GM12878 (cell line): ENCODE measurements at places on chromosomes 6 and 20. TPM values are rescaled to one million over a fixed set of nuclear protein-coding genes. Genes with fewer than 3 reads are reported as not detected.

The NINL gene
- 0.23 and 0.29 TPM in 2 replicates for total RNA-seq

The ARHGAP18 gene
- 32.3 and 35.0 TPM in 2 replicates for total RNA-seq

The IGF2R gene
- 36.6 and 40.1 TPM in 2 replicates for total RNA-seq

DNA sequence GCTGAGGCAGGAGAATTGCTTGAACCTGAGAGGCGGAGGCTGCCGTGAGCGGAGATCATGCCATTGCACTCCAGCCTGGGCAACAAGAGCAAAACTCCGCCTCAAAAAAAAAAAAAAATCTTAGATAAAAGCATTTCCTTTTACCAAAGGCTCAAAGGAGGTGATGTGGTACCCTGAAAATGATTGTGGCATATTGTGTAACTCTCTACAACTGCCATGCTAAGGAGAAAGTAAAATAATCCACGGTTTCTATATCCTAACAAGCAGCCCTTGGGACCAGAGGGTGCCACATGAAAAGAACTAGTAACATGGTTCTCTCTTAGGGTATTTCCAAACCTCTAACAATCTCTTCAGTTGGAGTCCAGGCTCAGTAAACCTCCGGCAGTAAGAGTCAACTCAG lies 38.8 kb upstream of the SLA2 start:
- DNase-seq: no peak

DNA sequence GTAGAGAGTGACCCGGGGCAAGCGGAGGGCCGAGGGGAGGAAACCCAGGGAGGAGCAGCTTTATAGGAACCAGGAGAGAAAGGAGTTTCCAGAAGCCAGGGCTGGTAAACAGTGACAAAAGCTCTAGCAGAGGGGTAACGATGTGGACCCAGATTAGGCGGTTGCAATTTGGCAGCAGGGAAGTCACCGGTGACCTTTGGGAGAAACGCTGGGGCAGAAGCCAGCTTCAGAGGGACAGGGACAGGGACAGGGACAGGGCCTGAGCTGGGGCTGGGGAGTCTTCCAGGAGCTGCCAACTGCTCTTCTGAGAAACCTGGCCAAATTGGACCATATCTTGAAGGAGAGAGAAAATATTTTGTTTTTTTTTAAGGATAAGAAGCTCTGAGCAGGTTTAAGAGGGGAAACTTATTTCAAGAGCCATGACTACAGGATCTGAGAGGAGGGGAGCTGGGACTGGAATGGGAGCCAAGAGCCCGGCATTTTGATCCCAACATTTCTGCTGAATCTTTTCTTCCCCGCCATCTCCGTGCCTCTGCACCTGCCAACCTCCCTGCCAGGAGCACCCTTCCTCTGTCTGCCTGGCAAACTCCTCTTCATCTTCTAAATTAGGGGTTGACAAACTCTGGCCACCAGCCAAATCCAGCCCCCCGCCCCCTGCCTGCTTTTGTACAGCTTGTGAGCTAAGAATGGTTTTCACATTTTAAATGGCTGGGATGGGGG lies 22.6 kb upstream of the PREX1 start:
- DNase-seq: no peak

DNA sequence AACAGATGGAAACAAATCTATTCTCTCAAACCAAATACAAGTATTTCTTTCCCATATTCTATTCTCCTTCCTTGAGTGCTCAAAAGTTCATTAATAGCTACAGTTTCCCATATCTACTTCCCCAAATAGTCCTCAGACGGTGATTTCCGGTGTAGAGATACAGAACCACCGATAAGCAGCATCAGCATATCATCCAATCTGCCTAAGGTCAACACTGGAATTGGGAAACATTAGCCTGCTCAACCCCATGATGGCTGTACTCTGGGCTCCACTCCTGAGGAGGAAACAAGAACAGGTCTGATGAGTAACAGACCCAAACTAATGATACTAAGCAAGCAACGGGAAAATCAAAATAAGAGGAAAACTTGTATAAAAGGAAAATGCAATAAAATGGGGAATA lies 115.6 kb downstream of the EPB41L2 start:
- no peak for DNase-seq

DNA sequence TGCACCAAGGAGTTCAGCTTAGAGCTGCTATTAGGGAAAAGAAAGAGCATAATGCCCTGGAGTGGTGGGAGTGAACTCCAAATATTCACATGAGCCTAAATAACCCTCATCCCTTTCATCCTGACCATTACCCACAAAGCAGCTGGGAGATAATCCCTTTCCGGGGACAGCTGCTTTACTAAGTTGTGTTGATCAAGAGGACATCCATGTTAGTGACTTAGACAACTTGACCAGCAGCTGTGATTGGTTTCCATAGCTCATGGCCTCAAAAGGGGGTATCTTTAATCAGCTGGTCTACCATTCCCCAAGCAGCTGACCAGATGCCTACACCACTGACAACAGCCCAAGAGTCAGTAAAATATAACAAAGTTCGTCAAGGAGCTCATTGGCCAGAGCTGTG lies 75.8 kb upstream of the LY86 start:
- DNase-seq: no peak

- no peak for DNase-seq
Observed at GRCh38 chr6:52937908-52938307, 28.4 kb upstream of the GSTA3 start.

DNA sequence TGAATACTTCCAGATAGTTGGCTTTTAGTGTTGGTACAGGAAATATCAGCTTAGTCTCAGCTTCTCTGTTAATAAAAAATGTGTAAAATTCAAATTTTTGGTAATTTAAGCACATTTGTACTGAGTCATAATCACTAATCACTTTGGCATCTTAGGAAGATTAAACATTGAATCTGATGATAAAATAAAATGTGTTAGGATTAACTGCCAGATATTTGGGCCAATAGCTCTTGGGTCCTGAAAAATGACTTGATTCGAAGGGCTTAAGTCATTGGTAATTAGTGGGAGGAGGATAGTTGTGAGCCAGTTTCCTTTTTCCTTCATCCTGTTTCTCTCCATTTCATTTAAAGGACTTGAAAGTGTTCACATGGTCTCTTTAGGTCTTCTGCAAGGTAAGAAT lies 426.1 kb downstream of the RFPL4B start:
- DNase-seq: no peak

DNA sequence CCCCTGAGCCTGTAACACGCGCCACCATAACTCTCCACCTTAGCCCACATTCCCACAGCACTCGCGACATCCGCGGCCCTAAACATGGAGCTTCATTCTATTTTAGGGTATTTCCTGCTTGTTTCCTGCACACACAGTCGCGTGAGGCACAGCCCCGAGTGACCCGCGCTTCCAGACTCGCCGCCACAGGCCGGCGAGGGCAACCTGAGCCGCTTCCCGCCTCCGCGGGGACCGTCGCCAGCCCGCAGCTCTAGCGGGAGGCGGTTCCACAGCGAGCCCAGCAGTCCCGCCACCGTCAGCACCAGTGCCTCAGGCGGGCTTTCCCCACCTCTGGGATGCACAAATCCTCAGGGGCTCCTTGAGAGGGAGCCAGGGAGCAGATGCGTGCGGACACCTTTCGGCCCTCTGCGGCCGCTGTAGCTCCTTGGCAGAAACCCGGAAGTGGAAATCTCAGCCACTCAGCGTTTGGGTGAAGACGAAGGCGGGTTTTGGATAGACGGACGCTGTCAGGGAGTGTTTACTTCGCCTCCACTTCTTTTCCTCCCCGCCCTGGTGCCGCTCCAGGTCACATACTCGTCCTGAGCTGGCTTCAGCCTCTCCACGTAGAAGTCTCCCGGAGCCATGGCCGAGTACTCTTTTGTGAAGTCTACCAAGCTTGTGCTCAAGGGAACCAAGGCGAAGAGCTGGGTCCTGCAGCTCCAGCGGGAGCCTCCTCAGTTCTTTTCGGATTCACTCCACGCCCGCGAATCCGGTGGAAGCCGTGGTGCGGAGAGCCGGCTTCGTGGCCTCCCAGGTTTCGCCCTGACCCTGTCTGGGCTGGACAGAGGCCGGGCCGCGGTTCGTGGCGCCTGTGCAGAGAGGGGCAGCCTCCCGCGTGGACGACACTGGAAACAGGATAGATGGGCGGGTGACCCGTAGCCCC lies 2177.4 kb upstream of the DEFB115 start:
- no peak for DNase-seq
